ENCODE measurements at places on chromosomes 3 and 15.

GRCh38 chr3:183807209-183807728, 18.1 kb downstream of the MAP6D1 start:
- DNase-seq = no peak

GRCh38 chr3:60582288-60582687, 669.0 kb downstream of the FHIT start:
- no peak for DNase-seq

GRCh38 chr3:186287711-186288110, 74.3 kb downstream of the DGKG start:
- DNase-seq = peak; percentile 92

- no peak for DNase-seq
These were observed 88.3 kb downstream of the PDZRN3 start for GRCh38 chr3:73536336-73536895.

DNA sequence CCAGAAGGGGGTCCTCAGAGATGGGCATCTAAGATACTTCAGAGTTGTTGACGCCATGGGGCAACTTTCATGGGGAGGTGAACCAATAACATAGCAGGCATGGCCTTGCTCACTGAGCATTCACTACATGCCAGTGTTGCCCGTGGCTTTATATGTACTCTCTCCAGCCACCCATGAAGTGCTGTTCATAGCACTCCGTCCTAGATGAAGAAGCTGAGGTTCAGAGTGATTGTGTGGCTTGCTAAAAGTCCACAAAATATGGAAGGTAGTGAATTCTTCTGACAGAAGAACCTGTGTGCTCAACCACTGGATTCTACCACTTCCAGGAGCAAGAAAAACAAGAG, 9.8 kb upstream of the SEMA4B start:
- DNase-seq = no peak

DNA sequence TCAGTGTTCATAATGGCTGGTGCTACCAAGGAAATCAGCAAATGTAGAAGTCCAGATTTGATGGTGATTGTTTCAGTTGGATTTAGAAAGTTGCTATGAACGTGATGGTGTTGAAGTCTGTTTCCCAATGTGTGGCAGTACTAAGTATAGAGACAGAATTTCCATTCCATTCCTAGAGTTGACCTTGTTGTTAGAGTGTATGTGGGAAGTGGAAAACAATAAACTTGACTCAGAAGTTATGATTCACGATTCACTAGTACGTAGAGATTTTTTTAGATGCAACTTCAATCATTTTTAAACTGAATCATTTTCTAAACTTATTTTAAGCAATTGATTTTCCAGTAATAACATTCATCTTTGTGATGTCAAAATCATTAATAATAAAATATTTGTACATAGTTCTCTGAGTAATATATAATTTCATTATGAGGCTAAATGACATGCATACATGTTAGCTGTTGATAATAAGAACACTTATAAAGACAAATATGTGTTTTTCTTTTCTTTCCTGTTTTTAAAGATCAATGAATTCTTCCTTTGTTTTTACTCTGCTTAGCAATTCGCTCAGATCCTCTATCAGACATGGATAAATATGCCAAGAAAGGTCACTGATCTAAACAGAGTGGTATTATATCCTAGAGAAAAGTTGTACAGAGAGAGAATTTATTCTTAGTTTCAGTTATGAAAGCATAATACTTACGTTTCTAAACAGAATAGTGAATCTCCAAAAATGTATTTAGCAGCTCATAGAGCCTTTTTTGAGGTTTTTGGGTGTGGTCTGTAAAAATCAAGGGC, 108.8 kb upstream of the GPR149 start:
- no peak for DNase-seq

- peak; percentile 70 for DNase-seq
These were observed 103.9 kb downstream of the FBN1 start for GRCh38 chr15:48541341-48542278.

GRCh38 chr3:170524073-170524472, 61.8 kb downstream of the SLC7A14 start:
- no peak for DNase-seq

DNA sequence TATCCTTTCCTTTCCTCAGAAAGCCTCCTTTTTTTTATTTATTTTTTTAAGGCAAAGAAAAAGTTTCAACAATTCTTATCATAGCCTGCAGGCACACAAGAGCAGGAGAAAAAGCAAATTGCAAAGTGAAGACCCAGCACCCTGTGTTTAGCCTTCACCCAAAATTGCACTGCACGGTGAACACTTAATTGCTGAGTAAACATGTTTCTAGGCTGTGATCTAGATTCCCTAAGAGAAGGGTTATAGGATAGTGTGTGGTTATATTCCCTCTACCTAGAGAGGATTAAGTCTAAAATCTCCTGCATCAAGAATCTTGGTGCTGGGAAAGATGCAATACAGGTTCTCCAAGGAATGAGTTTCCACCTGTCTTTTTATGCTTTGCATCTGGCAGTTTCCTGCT, 70.2 kb upstream of the BFSP2 start:
- DNase-seq = no peak

DNA sequence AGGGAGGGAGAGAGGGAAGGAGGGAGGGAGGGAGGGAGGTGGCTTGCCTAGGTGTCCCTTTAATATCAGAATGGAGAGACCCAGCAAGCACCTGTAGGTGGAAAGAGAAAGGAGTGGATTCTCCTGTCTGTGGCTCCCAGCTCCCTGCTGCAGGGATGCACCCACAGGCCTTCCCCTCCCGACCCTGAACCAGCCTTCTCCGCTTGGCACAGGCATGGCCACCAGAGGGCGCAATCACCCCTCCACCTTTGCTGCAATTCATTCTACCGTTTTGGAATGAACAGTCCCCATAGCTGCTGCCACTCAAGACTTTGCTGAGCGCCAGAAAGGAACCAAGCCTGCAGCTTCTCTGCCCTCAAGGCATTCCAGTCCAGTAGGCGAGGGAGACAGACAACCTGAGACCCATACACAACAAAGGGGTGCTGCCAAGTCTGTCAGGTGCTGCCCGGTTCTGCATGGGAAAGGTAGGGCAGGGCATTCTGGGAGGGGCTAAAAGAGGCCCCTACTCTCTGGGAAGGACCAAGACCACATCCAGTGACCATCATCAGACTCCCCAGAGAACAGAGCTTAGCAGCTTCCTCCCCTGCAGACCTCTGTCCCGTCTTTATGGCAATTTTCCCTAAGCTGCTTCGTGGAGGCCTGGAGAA, 4.9 kb downstream of the TLR9 start:
- no peak for DNase-seq

DNA sequence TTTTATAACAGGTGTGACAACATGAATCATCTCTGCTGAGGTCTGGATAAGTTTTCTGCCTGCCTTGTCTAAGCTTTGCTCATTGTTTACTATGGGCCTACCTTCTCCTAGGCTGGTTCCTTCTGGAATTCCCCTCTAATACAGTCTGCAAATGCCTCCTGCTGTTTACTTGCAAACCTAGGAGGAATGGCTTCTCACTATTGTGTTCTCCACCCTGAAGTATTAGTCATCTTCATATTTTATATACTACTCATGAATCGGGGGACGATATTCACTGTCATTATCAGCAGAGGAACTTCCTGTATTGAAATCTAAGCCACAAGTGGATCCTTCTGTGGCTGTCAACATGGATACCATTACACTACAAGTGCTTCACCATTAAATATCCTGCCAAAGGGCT, 154.8 kb downstream of the PLCL2 start:
- peak; percentile 70 for DNase-seq

- no peak for DNase-seq
These were observed 26.3 kb upstream of the TIPARP start for GRCh38 chr3:156648086-156648485.

DNA sequence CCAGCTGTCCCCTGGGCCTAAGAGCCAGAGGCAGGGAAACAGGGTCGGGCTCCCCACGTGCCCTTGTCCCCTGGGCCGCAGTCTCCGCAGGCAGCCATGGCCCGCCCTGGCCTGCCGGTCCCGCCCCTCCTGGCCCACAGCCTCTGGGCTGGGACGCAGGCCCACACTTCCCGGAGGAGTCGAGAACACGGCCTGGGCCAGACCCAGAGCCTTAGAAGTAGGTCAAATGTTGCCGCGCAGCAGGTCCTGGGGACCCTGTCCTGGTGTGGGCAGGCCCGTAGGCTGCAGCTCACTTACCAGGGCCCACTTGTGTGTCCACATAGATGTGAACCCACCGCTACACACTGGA, 4.3 kb upstream of the MYL3 start:
- no peak for DNase-seq

DNA sequence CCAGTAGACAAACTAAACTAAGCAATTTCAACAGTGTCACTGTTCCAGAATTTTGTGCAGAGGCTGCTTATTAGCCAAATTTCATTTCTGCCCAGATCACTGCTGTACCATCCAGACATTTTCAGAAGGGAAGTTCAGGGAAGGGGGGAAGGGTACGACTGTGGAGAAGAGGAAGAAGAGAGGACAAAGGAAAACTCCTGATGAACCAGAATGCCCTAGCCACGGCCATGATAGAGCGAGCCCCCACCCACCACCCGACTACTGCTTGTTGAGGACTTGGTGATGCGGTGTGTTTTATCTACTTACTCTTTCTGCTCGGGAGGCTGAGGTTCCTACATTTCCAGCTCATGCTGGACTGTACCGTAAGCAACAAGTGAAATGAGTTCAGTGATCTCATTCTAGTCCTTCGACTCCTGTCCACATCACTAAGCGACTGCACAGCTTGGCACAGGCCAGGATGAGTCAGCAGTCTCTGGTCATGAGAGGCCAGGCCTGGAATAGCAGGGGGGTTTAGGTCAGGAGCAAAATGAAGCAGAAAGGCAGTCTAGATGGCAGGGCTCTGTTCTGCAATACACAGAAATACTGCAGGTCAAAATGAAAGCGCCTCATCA, 330.8 kb downstream of the TIGIT start:
- DNase-seq = peak; percentile 92

DNA sequence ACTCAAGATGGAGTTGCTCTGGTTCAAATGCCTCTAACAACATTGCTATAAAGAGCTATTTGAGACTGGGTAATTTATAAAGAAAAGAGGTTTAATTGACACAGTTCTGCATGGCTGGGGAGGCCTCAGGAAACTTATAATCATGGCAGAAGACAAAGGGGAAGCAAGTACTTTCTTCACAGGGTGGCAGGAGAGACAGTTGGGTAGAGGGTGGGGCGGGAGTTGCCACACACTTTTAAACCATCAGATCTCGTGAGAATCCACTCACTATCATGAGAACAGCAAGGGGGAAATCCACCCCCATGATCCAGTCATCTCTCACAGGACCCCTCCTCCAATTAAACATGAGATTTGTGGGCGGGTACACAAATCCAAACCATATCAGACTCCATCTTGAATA, 30.7 kb downstream of the MAP2K5 start:
- no peak for DNase-seq

- DNase-seq = no peak
These were observed 453.0 kb upstream of the GOLIM4 start for GRCh38 chr3:168548719-168549118.

GRCh38 chr3:166211451-166211850, 374.2 kb upstream of the BCHE start:
- no peak for DNase-seq

DNA sequence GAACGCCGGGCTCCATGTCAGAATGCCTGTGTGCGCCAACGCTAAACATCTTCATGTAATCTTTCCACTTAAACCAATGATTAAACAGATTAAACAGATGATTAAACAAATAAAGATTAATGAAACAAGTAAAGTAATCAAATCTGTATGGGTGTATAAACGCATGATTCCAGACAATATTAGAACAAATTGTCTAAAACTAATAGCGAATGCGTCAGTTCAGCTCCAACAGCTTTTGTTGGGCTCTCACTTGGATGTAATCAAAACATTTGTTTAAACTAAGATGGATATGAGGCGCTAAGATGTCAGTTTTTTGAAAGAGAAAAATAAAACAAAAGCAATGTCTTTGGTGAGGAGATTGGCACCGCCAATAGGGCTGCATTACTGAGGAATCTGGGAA, 299.1 kb upstream of the TLE3 start:
- DNase-seq = no peak

GRCh38 chr3:8777201-8777977, 8.0 kb upstream of the OXTR start:
- DNase-seq = no peak

DNA sequence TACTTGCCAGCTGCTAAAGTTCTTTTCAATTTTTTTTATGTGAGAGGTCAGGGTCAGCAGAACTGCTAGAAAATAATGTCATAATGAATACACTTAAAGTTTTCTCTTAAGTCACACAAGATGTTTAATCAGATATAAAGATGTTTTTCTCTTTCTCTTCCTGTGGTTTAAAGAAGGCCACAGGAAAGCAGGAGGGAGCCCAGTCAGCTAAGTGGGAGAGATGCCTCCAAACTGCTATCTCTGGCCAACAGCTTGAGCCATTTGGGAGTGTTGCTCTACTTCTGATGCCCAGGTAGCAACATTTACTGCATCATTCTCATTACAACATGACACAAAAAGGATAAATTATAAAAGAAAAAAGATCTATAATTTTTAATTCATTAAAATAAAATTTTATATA, 45.7 kb upstream of the NLGN1 start:
- no peak for DNase-seq

DNA sequence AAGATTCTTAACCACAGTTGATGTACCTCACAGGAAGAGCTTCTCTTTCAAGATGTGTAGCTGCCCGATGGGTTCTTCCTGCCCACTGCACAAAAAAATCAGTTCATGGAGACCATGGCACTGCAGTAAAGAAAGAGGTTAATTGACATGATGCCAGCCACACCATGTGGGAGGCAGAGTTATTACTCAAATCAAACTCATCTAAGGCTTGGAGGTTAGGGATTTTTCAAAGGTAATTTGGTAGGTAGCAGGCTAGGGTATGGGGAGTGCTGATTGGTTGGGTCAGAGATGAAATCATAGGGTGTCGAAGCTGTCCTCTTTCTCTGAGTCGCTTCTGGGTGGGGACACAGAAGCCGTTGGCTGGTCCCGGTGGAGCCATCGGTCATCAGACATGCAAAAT, 57.4 kb upstream of the BDH1 start:
- no peak for DNase-seq

- no peak for DNase-seq
These were observed 3.5 kb upstream of the MTFMT start for GRCh38 chr15:65032801-65033537.

- DNase-seq = no peak
These were observed 147.7 kb upstream of the TRIM42 start for GRCh38 chr3:140530131-140530530.

GRCh38 chr3:126850370-126851085, 132.4 kb upstream of the PLXNA1 start:
- peak; percentile 42 for DNase-seq

GRCh38 chr3:169869484-169870220, at the start of gene LRRC31:
Gene LRRC31 (minus strand): TSS chr3:169869935. CDS start chr3:169869807, 128 bp downstream.
- no peak for DNase-seq

DNA sequence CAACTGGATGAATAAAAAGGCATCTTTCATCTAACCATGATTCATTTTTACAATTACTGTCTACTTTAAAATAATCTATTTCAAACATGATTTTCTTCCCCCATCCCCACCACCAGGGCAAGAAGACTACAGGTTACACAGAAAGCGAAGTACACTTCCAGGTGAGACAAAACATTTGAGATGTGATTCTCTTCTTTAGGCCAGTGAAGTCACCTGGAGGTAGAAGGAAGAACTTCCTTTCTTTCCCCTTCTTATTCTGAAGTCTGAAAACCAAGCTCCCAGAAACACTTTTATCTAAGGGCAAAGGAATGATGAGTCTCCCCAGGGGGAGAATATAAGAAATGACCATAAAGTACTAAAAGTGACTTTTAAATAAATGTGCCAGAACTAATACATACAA, 36.7 kb downstream of the SHQ1 start:
- DNase-seq = no peak

All from GM04503 (cell line).